Hematopoietic multipotent progenitor cell treated with erythropoietin and hydrocortisone succinate and interleukin-3 and kit ligand, for 17 days (in vitro differentiated cells): ENCODE measurements at places on chromosomes 2 and 18.

DNA sequence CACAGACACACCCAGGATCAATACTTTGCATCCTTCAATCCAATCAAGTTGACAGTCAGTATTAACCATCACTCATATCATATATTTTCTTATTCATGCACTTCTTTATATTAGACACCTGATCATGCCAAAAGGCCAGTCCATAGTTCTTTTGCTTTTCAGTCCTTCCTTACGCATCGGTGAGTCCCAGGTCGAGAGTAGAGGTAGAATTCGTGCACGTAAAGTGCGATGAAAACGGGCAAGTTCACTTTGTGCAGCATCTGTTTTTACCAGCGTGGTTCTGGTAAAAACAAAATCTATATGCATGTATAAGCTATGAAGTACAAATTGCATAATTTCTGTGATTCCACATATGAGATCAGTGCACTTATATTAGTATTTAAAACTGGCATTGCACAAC, 1.2 kb upstream of the COPS8 start:
- DNase-seq, result no peak

- DNase-seq, result no peak
These were observed 69.1 kb downstream of the PDK1 start for GRCh38 chr2:172624996-172625395.

DNA sequence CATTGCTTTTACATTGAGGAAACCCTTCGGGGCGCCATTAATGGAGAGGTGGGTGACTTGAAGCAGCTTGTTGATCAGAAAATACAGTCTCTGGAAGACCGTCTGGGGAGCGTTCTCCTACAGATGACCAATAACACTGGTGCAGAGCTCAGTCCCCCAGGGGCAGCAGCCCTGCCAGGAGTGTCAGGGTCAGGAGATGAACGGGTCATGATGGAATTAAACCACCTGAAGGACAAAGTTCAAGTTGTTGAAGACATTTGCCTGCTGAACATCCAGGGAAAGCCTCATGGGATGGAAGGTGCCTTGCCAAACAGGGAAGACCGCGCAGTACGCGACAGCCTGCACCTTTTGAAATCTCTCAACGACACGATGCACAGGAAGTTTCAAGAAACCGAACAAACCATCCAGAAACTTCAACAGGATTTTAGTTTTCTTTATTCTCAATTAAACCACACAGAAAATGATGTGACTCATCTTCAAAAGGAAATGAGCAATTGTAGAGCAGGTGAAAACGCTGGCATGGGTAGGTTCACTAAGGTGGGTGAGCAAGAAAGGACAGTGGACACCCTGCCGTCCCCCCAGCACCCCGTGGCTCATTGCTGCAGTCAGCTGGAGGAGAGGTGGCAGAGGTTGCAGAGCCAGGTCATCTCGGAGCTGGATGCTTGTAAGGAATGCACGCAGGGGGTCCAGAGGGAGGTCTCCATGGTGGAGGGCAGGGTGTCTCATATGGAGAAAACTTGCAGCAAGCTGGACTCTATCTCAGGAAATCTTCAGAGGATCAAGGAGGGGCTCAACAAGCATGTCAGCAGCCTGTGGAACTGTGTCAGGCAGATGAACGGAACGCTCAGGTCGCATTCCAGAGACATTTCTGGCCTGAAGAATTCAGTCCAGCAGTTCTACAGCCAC, 45.0 kb downstream of the EMILIN2 start:
- no peak for DNase-seq

GRCh38 chr2:10584242-10584753, 105.5 kb downstream of the NOL10 start:
- DNase-seq, result no peak

DNA sequence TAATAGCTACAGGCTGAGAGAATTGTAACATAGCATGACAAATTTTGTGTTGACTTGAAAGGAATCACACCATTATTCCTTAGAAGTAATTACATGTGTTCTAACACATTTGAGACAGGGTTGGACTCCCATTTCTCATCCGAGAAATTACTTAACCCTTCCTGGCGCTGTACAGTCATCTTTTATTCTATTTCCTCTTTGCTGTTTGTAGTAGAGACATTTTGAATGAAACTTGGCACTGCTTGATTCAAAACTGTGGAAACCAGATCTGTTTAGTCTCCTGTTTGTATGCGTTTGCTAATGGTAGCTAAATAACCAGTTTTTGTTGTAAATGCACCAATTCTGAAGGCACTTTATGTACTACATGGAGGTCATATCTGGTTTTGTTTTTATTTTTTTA, 231.9 kb downstream of the ALPK2 start:
- no peak for DNase-seq
